Brain (organoid and tissue), 16 donors: ENCODE measurements at places on chromosomes 11 and 22. TPM values are rescaled to one million over a fixed set of nuclear protein-coding genes. Genes with fewer than 3 reads are reported as not detected.

OR51B4 gene
- polyA plus RNA-seq, result not detected

HDHD5 gene
- polyA plus RNA-seq, result 35.6 TPM

SCN2B gene
- polyA plus RNA-seq, result 9.0 TPM

KCNK4 gene
- 3.4 TPM for polyA plus RNA-seq

NXF1 gene
- 59.1 TPM for polyA plus RNA-seq

PARVG gene
- polyA plus RNA-seq, result 5.1 TPM

OR51F1 gene
- not detected for polyA plus RNA-seq

INPP5J gene
- 5.6 TPM for polyA plus RNA-seq

TRIM49 gene
- polyA plus RNA-seq, result not detected

ADAMTS15 gene
- polyA plus RNA-seq, result 1.3 TPM

APOL4 gene
- polyA plus RNA-seq, result 6.1 TPM

CD6 gene
- 0.63 TPM for polyA plus RNA-seq

METTL15 gene
- polyA plus RNA-seq, result 3.4 TPM
